ENCODE measurements at places on chromosomes 7 and 10. TPM values are rescaled to one million over a fixed set of nuclear protein-coding genes. Genes with fewer than 3 reads are reported as not detected.

DNA sequence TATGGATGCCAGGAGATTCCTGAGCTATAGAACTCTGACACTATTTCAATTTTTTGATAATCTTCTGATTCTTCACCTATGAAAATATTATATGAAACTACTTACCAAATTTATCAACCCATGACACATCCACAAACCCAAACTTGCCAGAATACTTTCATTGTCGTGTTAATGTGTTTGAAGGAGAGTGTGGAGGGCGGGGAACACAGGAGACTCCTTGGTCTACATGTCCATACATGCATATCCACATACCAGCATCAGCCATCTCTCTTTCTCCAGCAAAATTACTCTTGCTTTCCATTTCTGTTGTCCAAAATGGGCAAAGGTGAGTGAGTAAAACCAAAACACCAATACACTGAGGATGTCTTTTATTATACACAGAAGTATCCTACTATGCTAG is 23.5 kb upstream of the BPGM start:
- no peaks in the 10 kb centered on the region for H3K36me3 ChIP-seq
- DNase-seq = no peak
- no peaks in the 10 kb centered on the region for H3K4me1 ChIP-seq
- H3K4me3 ChIP-seq = no peak overlapping the region

DNA sequence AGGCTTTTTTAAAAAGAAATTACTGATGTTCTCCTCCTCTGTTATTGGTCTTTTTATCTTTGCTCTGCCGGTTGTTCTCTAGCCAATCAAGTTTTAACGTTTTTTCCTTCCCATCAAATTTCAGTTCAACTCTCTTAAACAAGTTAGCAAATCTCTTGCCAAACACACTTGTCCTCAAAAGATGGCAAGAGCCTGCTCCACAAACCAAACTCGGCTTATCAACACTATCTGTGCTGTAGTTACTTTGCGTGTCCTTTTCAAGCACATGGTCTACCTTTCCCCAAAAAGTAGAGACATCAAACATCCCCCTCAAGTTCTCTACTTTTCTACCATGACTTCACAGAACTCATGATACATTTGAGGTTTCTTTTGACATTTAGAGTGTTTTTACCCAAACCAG is 71.3 kb downstream of the OSBPL3 start:
- H3K4me1 ChIP-seq = peaks cover 28% of the 10 kb centered on the region
- no peaks in the 10 kb centered on the region for H3K36me3 ChIP-seq

DNA sequence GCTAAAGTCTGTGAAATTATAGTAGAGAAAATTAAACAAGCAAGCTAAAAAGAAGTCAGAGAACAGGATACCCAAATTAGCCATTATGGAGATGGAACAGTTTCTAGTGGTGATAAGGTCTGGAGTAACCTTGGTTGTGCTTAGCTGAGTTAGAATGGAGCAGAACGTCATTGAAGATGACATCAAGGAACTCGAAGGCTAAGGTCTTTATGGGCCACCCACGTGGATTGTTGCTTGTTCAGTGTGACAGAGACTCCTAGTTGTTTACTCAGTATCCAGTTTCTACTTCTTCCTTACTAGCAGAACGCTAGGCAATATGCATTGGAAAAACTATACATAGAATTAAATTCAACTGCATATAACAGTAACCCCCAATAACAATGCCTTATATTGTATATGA is 39.7 kb downstream of the AHCYL2 start:
- H3K27me3 ChIP-seq = no peaks in the 10 kb centered on the region
- H3K36me3 ChIP-seq = no peaks in the 10 kb centered on the region
- no peak overlapping the region for H3K27ac ChIP-seq
- DNase-seq = no peak
- no peak overlapping the region for H3K4me3 ChIP-seq

GRCh38 chr10:31927884-31928548 is 615 bp downstream of the ARHGAP12 start:
- peaks cover 61% of the 10 kb centered on the region for H3K4me1 ChIP-seq
- no peaks in the 10 kb centered on the region for H3K27me3 ChIP-seq
- H3K36me3 ChIP-seq = no peaks in the 10 kb centered on the region
- DNase-seq = peak; percentile 87
- peak overlapping the region; percentile 85 for H3K4me3 ChIP-seq
- H3K27ac ChIP-seq = peak overlapping the region; percentile 99

Gene SEC23IP
- total RNA-seq = 6.4 TPM

GRCh38 chr7:132429181-132429580 is 147.1 kb downstream of the PLXNA4 start:
- H3K4me3 ChIP-seq = no peak overlapping the region
- no peak for DNase-seq
- no peaks in the 10 kb centered on the region for H3K4me1 ChIP-seq
- H3K36me3 ChIP-seq = no peaks in the 10 kb centered on the region
- no peaks in the 10 kb centered on the region for H3K27me3 ChIP-seq
- H3K27ac ChIP-seq = no peak overlapping the region

Gene PLXNA4
- 10.3 TPM for total RNA-seq

Gene AZGP1
- total RNA-seq = 57.1 TPM

Gene CYP2C18
- total RNA-seq = 5.5 TPM

DNA sequence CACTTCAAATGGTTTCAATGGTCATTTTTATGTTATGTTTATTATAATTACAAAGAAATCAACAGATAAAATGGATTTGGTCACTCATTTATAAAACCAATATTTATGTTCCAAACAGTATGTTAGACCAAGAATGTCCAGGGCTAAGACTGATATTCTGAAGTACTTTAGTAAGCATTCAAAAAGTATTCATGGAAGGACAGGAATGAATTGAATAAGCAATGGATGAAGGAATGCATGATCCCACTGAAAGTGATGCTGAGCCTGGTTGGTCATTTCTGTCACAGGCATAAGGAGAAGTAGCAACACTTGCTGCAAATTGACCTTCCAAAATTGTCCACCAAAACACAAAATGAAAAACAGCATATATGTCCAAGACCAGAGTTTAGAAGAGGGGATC is 189.0 kb upstream of the CELF2 start:
- H3K36me3 ChIP-seq = no peaks in the 10 kb centered on the region
- H3K4me1 ChIP-seq = no peaks in the 10 kb centered on the region
- H3K27ac ChIP-seq = no peak overlapping the region
- H3K27me3 ChIP-seq = no peaks in the 10 kb centered on the region

Gene FGFR2
- 170 TPM for total RNA-seq

- H3K4me3 ChIP-seq = no peak overlapping the region
- H3K4me1 ChIP-seq = peaks cover 12% of the 10 kb centered on the region
- peak overlapping the region; percentile 20 for H3K27ac ChIP-seq
Observed at GRCh38 chr10:11724938-11725776, 17.0 kb upstream of the ECHDC3 start.

- peak; percentile 50 for DNase-seq
- no peak overlapping the region for H3K4me3 ChIP-seq
- H3K27ac ChIP-seq = peak overlapping the region; percentile 2
Observed at GRCh38 chr10:33125522-33126517, 167.8 kb upstream of the ITGB1 start.

DNA sequence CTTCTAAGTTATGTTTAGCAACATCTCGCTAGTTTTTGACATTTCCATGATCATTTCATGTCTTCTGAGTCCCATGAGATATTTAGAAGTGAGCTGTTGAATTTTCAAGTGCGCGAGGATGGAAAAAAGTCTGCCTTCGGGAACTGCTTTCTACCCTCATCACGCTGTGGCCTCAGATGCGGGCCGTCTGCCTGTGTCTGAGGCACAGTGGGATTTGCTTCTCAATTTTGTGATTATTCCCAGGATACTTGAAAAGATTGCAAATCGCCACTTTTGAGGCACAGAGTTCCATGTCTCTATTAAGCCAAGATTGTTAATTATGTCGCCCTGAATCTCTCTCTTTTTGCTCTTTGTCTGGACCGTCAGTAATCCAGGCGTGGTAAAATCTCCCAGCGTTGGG is 30.8 kb upstream of the NKX6-2 start:
- H3K4me3 ChIP-seq = no peak overlapping the region
- no peaks in the 10 kb centered on the region for H3K4me1 ChIP-seq
- H3K27ac ChIP-seq = no peak overlapping the region
- H3K27me3 ChIP-seq = no peaks in the 10 kb centered on the region

GRCh38 chr10:75956624-75957023 is 525.2 kb downstream of the LRMDA start:
- no peak for DNase-seq
- no peaks in the 10 kb centered on the region for H3K36me3 ChIP-seq
- no peaks in the 10 kb centered on the region for H3K27me3 ChIP-seq
- H3K4me3 ChIP-seq = no peak overlapping the region

- H3K36me3 ChIP-seq = no peaks in the 10 kb centered on the region
- DNase-seq = peak; percentile 58
- no peaks in the 10 kb centered on the region for H3K27me3 ChIP-seq
- no peak overlapping the region for H3K27ac ChIP-seq
Observed at GRCh38 chr7:16795624-16796023, 9.2 kb downstream of the AGR2 start.

GRCh38 chr7:113796557-113796956 is 122.3 kb downstream of the PPP1R3A start:
- no peak for DNase-seq
- H3K4me1 ChIP-seq = no peaks in the 10 kb centered on the region
- H3K4me3 ChIP-seq = no peak overlapping the region
- no peaks in the 10 kb centered on the region for H3K36me3 ChIP-seq
- H3K27ac ChIP-seq = no peak overlapping the region

Gene AGAP9
- 10.6 TPM for total RNA-seq

Gene CUZD1
- 0.58 TPM for total RNA-seq

GRCh38 chr10:13722747-13723653 is 136.2 kb downstream of the PRPF18 start:
- DNase-seq = no peak
- H3K36me3 ChIP-seq = no peaks in the 10 kb centered on the region
- H3K27me3 ChIP-seq = no peaks in the 10 kb centered on the region
- H3K27ac ChIP-seq = no peak overlapping the region
- peaks cover 18% of the 10 kb centered on the region for H3K4me1 ChIP-seq
- H3K4me3 ChIP-seq = no peak overlapping the region

GRCh38 chr10:106897719-106898118 is 266.8 kb downstream of the SORCS1 start:
- no peak overlapping the region for H3K4me3 ChIP-seq
- DNase-seq = peak; percentile 56
- peak overlapping the region; percentile 15 for H3K27ac ChIP-seq
- no peaks in the 10 kb centered on the region for H3K36me3 ChIP-seq
- H3K4me1 ChIP-seq = peaks cover 43% of the 10 kb centered on the region

Gene STRIP2
- 2.0 TPM for total RNA-seq

Gene USP6NL
- 31.5 TPM for total RNA-seq

DNA sequence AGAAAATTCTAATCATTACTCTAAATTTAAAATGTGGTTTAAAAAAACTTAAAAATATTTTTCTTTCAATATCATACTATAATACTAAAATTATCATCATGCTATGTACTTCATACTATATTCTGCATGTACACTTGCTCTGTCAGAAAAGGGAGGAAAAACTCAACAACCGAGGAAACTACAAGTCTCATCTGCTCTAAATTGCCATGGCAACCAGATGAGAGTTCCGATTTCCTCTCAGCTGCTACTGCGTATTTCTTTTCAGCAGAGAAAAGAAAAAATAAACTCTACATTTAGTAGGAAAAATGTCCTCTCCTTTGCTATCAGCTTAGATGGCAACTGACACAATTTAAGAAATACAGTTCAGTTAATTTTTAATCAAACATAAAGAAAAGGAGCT is 178.9 kb downstream of the SRPK2 start:
- no peaks in the 10 kb centered on the region for H3K36me3 ChIP-seq
- peak; percentile 48 for DNase-seq
- H3K27me3 ChIP-seq = no peaks in the 10 kb centered on the region

DNA sequence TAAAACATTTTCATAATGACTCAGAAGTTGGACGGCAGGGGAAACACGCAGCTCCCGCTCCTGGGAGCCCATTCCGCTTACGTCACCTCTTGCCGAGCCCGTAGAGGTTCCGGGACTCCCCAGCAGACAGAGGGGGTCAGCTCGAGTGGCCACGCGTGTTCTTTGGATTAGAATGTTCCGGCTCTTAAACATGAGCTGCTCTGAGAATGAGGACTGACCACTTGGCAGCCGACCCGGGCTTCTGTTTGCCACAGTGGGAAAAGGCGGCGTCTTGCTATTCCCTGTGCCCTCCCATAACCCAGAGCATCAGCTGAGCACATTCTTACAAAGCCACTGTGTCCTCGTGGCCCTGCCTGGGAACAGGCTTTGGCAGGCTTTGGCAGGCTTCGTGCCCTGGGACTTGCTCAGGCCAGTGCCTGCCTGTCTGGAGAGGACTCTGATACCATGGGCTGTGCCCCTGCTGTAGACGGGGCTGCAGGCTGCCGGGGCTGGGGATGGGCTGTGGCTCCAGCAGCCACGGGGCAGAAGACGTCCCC is 40.1 kb downstream of the PFKP start:
- peaks cover 60% of the 10 kb centered on the region for H3K36me3 ChIP-seq
- peak overlapping the region; percentile 52 for H3K27ac ChIP-seq
- no peaks in the 10 kb centered on the region for H3K27me3 ChIP-seq
- peaks cover 14% of the 10 kb centered on the region for H3K4me1 ChIP-seq
- DNase-seq = no peak

DNA sequence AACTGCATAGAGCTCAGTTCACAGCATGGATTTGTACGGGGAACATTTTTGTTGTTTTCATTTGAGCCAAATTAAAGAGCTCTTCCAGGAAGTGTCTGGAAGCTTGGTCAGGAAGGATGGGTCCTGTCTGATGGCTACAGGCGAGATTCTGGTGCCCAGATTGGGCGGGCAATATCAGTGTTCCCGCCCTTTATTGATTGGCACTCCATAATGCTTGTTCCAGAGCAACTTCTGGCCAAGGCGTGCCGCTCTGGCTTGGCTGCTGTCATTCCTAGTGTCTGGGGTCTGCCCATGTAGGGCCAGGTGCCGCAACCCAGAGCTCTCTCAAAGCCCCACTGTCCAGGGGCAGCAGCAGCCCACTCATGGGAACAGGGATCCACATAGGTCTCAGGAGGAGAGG is 45.9 kb downstream of the RAMP3 start:
- no peak for DNase-seq
- no peaks in the 10 kb centered on the region for H3K36me3 ChIP-seq
- H3K27ac ChIP-seq = peak overlapping the region; percentile 78
- no peak overlapping the region for H3K4me3 ChIP-seq
- no peaks in the 10 kb centered on the region for H3K4me1 ChIP-seq

- H3K27me3 ChIP-seq = no peaks in the 10 kb centered on the region
- no peaks in the 10 kb centered on the region for H3K36me3 ChIP-seq
- no peak overlapping the region for H3K27ac ChIP-seq
- no peaks in the 10 kb centered on the region for H3K4me1 ChIP-seq
- H3K4me3 ChIP-seq = no peak overlapping the region
Observed at GRCh38 chr7:116024826-116025809, 5.4 kb downstream of the TFEC start.

DNA sequence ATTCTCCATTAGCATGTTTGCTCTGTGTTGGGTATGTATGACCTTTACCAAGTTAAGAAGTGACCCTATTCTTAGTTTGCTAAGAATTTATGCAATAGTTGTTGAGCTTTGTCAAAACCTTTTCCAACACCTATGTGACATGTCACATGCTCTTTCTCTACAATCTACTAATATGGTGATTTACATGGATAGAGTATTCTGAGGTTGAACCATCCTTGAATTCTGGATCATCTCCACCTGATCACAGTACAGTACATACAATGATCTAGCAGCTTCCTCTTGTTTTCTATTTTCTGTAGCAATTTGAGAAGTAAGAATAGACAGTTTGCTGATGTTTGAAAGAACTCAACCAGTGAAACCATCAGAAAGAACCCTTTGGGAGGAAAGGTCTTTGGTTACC is 101.2 kb upstream of the PDGFA start:
- DNase-seq = no peak
- H3K27ac ChIP-seq = no peak overlapping the region

Gene VPS37D
- total RNA-seq = not detected

- H3K27me3 ChIP-seq = no peaks in the 10 kb centered on the region
- H3K4me3 ChIP-seq = no peak overlapping the region
- peak; percentile 36 for DNase-seq
- no peaks in the 10 kb centered on the region for H3K36me3 ChIP-seq
- peaks cover 23% of the 10 kb centered on the region for H3K4me1 ChIP-seq
- no peak overlapping the region for H3K27ac ChIP-seq
Observed at GRCh38 chr7:92783260-92784201, 52.8 kb downstream of the CDK6 start.

Gene ITIH5
- 24.4 TPM for total RNA-seq
